Naive thymus-derived CD8-positive, alpha-beta T cell (primary cell): ENCODE measurements at places on chromosomes 1 and 21.

GRCh38 chr1:176494436-176494835, 31.5 kb downstream of the PAPPA2 start:
- no peak for DNase-seq

- DNase-seq: no peak
Observed at GRCh38 chr1:39996396-39997004, 41.6 kb downstream of the MFSD2A start.

- DNase-seq: no peak
Observed at GRCh38 chr1:203714446-203714845, 50.5 kb upstream of the LAX1 start.

DNA sequence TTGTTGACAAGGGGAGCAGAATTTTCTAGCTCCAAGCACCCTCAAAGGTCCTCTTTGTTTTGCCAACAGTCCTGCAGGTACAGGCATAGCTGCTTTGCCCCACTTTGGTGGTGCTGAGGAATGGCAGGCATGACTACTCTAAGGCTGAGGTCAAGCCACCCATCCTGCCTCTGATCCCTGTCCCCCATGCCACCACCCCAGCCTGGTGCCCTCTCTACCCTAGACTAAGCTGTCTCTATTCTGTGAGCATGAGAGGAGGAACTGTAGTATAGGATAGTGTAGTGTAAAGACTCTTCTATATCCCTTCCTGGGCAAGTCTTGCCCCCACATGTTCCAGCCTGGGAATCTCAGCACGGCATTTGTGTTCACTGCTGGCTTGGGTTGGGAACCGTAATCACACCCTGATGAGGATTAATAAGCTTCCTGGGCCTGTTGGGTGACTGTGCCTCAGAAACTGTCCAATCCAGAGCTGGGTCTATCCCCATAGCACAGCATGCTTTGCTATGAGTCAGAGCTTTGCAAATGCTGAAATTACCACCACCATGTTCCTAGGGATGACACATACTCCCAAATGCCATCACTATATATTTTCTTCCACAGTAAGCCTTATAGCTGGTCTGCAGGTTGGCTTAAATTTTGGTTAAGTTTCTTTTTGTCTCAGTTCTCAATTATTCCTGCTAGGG, 105.7 kb upstream of the PPP2R5A start:
- DNase-seq: no peak

GRCh38 chr1:200005165-200005564, 22.3 kb upstream of the NR5A2 start:
- DNase-seq: no peak

DNA sequence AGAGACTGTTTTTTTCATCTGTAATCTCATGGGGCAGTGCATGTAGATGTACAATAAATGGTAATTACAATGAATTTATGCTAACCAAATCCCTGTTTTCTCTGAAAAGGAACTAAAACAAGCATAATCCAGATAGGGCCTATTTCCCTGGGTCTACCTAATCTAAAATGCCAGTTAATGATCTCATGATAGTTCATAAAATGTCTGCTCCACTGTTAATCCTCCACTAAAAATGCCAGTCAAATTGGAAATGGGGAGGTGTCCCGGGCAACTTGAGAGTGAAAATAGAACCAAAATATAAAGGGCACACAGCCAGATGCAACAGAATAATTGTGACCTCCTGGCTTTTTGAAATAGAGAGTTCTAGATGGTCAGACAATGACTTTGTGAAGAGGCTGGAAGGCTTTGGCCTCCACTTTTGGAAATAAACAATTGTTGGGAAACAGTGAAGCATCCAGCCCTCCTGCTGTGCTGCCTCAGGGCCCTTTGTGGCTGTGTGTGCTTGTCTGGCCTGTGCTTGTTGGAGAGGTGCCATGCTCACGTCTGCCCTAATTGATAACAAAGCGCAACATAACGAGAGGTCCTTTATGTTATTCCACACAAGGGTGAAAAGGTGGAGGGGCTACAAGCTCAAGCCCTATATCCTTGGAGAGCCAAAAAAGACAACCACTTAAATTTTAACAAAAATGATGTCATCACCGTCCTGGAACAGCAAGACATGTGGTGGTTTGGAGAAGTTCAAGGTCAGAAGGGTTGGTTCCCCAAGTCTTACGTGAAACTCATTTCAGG, 97.7 kb downstream of the ATP5PO start:
- DNase-seq: no peak

DNA sequence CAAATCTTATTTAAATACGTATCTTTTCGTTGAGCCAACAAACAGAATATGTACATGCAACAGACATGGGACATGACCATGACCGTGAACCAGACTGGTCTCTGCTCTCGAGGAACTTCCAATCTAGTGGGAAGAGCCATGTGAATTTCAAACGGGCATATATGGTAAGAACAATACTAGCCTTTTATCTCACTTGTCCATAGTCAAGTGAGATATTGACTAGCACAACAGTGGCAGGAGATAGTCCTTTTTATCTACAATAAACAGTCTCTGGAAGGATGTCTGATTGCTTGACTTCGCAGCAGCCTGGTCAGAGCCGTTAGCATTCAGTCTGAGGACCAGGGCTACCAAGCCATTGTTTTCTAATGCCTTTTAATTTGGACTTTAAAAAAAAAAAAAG, 12.6 kb upstream of the PLA2G2C start:
- no peak for DNase-seq

GRCh38 chr1:198708761-198709525, 70.1 kb downstream of the PTPRC start:
- DNase-seq: no peak

DNA sequence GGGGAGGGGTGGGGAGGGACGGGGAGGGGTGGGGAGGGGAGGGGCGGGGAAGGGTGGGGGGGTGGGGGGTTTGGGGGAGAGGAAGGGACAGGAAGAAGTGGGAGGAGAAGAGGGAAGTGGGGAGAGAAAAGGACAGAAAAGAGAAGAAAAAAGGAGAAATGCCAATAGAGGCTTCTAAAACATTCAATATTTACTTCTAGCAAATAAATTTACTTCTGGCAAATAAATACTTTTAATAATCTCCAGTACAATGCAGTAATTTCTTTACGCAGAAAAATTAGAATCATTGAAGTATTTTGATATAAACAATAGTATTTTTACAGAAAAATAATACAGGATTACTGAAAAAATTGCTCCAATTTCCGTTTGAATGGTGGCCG, 9.4 kb upstream of the GPR161 start:
- DNase-seq: no peak

DNA sequence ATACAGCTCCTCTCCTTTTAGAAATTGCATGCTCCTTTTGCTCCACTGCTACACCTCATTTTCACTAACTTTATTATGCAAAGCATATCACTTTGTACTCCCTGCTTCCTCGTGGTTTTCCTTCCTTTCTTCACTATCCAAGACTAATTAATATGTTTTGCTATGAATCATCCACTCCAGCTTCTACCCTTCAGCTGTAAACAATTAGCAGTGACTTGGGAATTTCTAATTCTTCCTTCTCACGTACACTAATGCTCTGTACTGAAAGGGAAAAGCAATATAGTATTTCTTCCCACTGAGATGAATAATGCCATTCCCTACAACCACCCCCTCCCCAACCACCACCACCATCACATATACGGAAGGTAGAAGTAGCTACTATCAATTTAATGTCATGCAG, 1917.0 kb downstream of the MRPL39 start:
- no peak for DNase-seq

- DNase-seq: no peak
Observed at GRCh38 chr1:180969434-180969833, 53.2 kb downstream of the STX6 start.

- no peak for DNase-seq
Observed at GRCh38 chr1:115827452-115828044, 13.4 kb downstream of the NHLH2 start.
